ENCODE measurements at places on chromosomes 1 and 21.

DNA sequence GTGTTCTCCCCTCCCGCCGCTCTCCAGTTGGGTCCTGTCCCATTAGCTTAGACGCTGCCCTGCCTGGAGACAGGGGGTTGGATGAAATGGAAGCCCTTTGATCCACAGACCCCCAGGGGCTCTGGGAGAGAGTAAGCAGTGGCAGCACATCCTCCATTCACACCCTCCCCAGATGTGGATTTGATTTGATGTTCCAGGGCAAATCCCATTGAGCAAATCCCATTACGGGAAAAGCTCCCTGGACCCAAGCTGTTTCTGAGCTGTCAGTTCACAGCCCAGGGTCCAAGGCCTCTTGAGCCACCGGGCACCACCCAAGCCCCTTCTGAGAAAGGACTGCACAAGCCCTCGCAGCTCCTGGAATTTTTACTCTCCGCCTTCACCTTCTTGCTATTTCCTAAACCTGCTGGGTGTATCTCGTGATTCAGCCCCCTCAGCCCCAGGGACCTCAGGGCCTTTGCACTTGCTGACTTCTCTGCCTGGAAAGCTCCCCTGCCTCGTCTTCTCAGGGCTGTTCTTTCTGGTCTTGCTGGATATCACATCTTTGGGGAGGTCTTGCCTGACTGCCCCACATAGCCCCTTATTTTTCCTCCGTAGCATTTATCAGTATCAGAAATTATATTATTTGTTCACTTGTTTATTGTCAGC, 101.1 kb downstream of the PAX7 start:
- no peak for DNase-seq

- DNase-seq = no peak
Measured at GRCh38 chr1:11693024-11693590, 1.6 kb downstream of the DRAXIN start.

DNA sequence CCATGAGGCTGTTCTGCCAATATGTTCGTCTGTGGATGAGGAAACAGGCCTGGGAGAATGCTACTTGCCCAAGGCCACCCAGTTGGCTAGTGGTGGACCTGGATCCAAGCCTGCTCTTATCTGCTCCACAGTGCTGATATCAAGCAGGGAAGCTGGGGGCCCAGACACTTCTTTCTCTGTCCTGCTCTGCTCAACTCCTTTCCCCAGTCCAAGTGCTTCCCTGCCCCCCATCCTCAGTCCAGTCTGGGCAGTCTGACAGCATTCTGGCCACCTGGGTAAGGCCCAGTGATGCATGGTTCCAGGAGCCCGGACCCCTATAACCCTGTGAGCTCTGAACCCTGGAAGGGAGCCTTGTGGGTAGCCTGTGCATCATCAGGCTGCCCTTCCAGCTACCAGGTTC, 4.2 kb upstream of the PAQR7 start:
- DNase-seq = no peak

DNA sequence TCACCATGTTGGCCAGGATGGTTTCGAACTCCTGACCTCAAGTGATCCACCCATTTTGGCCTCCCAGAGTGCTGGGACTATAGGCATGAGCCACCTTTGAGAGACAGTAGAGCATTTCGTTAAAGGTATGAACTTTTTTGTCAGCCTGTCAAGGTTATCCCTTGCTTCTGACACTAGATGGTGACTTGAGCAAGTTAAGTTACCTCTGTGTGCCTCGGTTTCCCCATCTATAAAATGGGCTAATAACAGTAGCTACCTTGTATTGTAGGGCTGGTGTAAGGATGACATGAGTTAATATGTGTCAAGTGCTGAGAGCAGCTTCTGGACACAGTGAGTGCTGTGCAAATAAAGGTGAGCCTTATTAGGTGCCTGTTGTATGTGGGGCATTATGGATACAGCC, 8.8 kb downstream of the TNFRSF8 start:
- DNase-seq = no peak

GRCh38 chr1:117150316-117150715, 28.8 kb upstream of the TRIM45 start:
- no peak for DNase-seq

DNA sequence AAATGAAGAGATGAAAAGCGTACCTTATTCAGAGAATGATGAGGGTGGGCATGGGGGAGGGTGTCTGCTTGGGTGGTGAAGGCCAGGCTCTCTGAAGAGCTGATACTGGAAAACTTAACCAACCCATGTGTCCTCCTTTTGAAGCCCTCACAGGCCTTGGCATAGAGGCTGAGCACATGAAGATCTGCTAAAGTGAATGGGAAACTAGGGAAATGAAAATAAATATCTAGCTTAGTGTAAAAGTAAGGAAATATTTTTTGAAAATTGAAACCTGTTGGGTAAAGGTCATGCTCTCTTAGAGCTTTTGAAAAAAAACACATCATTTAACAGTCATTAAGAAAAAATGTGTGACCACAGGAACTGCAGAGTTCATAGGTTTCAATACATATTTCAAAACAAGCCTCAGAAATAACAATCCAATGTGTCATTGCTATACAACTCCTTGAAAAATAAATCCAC, 40.5 kb upstream of the RALGPS2 start:
- peak; percentile 44 for DNase-seq

GRCh38 chr21:44613386-44614155, 1.7 kb downstream of the KRTAP10-8 start:
- DNase-seq = no peak

Measured in HT-29 (cell line).